ENCODE measurements at places on chromosomes 2 and 18.

DNA sequence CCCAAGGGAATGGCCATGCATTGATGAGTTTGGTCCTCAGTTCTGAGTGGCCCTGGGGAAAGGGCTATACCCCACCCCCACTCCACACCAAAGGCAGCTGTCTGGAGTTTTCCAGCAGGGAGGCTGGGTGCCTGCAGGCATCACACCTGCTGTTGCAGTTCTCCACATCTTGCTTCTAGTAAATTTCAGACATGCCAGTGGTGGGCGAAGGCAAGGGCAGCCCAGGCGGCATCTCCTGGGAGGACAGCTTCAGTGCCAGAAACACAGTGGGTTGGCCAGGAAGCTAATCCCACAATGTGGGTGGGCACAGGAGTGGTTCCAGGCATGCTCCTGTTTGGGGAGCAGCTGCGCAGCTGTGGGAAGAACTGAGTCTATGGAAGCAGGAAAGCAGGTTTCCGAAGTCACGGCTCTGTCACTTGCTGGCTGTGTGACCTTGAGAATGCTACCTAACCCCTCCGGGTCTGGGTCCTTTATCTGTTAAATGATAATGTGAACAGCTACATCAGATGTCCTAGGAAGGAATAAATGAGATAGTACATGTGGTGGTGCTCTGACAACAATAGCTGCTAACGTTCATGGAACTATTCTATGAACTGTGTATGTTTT lies 84.6 kb upstream of the SPTBN1 start:
- no peak for DNase-seq

GRCh38 chr18:48313792-48314191 lies 95.4 kb downstream of the ZBTB7C start:
- no peak for DNase-seq

GRCh38 chr2:120405759-120406099 lies 59.8 kb downstream of the INHBB start:
- no peak for DNase-seq

DNA sequence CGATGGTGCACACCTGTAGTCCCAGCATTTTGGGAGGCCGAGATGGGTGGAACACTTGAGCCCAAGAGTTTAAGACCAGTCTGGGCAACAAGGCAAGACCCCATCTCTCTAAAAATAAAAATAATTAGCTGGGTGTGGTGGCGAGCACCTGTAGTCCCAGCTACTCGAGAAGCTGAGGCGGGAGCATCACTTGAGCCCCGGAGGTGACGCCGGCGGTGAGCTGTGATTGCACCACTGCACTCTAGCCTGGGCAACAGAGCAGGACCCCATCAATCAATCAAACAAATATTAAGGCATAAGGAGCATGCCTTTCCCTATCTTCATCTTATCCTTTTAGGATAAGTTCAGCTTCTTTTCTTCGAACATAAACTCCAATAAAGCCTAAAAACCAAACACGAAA lies 1.1 kb downstream of the WDSUB1 start:
- no peak for DNase-seq

- DNase-seq, result no peak
These were observed 214.5 kb upstream of the SLC8A1 start for GRCh38 chr2:40666398-40666797.

DNA sequence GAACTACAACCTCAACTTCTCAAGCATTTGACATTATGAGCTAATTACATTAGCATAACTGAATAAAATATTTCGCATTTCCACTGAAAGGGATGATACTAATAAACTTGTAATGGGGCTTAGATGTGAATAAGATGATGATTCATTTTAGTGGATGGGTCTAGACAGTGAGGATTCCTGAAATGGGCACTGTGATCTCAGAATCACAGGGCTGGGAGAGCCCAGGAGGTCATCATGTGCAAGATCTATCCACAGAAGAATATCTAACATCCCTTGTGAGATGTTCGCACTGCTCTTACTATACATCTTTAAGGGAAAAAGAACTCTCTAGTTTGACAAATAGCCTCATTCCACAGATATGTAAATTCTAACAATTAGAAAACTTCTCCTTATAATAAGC lies 245.7 kb downstream of the DYM start:
- no peak for DNase-seq

- DNase-seq, result no peak
These were observed 129.4 kb downstream of the RAD51AP2 start for GRCh38 chr2:17388798-17389197.

- no peak for DNase-seq
These were observed 58.9 kb upstream of the KCNG2 start for GRCh38 chr18:79738581-79739439.

DNA sequence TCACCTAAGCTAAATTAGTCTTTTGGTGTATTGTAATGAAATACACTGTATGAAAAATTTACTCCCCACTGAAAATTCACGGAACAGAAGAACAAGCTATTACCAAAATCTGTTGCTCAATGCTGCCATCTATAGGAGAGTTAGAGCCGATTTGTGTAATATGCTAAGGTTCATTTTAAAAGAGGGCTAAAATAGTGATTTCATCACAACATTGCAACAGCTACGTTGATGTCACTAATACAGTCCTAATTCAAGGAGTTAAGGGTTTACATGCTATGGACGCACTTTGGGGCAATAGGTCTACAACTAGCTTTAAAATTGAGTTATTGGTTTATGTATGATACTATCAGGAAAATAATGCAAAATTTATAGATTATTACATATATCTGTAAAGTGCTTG lies 3.0 kb upstream of the IRS1 start:
- no peak for DNase-seq

Data from activated CD4-positive, alpha-beta T cell treated with anti-CD3 and anti-CD28 coated beads, Interleukin-2, amount 50 U/mL, for 48 hours (primary cell).